ENCODE measurements at places on chromosomes 16 and 17.
A peak's percentile ranks its signal among the peaks of the same experiment; 100 is the strongest.

DNA sequence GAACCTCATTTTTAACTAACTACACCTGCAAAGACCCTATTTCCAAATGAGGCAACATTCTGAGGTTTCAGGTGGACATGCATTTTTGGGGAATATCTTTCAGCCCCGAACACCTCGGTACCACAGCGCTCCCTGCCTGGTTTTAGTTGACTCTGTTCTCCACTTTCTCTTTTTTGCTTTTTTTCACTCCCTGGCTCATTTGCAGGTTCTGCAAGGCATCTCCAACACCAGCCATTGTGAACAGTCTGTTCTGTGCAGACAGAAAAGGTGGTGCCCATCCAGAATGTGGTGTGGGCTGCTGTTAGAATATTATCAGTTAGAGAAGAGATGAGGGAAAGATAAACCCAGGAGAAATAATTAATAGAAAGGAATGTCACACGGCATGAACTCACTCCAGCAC is 32.5 kb upstream of the ZCCHC14 start:
- no peaks in the 10 kb centered on the region for H3K27me3 ChIP-seq
- no peaks in the 10 kb centered on the region for H3K4me1 ChIP-seq
- no peak for DNase-seq
- H3K27ac ChIP-seq: no peak overlapping the region

DNA sequence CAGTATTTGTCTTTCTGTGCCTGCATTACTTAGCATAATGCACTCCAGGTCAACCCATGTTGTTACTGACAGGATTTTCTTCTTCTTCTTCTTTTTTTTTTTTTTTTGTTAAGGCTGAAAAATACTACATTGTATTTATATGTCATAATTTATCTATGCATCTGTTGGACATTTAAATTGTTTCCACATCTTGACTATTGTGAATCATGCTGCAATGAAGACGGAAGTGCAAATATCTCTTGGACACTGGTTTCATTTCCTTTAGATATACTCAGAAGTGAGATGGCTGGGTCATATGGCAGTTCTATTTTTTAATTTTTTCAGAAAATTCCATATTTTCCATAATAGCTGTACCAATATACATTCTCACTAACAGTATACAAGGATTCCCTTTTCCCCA is 272.7 kb upstream of the PMFBP1 start:
- H3K27ac ChIP-seq: no peak overlapping the region
- H3K36me3 ChIP-seq: no peaks in the 10 kb centered on the region
- H3K4me1 ChIP-seq: no peaks in the 10 kb centered on the region
- H3K27me3 ChIP-seq: no peaks in the 10 kb centered on the region
- no peak overlapping the region for H3K4me3 ChIP-seq
- DNase-seq: no peak

DNA sequence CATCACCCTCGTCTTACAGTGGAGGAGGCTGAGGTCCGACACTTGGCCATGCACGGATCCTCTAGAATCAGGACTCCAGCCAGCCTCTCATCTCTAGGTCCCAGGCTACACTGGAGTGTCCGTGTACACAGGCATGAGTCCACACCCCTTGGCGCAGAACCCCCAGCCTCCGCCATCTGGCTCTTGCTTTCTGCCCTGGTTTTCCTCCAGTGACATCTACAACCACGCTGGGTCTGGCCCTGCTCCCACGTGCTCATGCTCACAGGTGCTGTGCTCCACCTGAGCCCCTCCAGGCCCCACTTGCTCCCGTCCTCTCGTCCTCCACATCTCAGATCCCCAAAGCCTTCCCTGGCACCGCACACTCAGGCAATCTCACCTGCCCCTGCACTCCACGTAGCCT is 260.8 kb downstream of the ENGASE start:
- H3K27ac ChIP-seq: no peak overlapping the region
- no peaks in the 10 kb centered on the region for H3K36me3 ChIP-seq
- no peak for DNase-seq
- no peak overlapping the region for H3K4me3 ChIP-seq
- no peaks in the 10 kb centered on the region for H3K27me3 ChIP-seq

DNA sequence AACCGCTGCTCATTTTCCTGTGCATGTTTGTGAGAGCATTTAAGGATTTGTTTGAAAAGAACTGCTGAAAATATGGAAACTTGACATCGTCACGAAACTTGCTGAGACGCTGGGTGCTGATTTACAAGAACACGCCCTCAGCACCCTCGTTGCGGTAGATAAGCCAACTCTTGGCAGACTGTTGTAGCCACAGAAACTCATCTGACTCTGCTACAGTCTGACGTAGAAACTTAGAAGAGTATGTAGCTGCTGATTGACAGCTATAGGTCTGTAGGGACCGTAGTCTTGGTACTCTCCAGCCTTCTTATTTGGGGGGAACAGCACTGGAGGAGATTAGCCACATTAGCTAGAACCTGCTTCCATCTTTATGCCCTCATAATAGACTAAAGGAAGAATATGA is 36.1 kb upstream of the MYH2 start:
- H3K27me3 ChIP-seq: no peaks in the 10 kb centered on the region
- no peaks in the 10 kb centered on the region for H3K4me1 ChIP-seq
- no peak overlapping the region for H3K4me3 ChIP-seq
- no peak for DNase-seq
- H3K27ac ChIP-seq: no peak overlapping the region

GRCh38 chr17:72539981-72540897 is 419.4 kb downstream of the SOX9 start:
- H3K27ac ChIP-seq: no peak overlapping the region
- peak; percentile 71 for DNase-seq
- no peaks in the 10 kb centered on the region for H3K36me3 ChIP-seq
- H3K4me1 ChIP-seq: peaks cover 18% of the 10 kb centered on the region
- H3K4me3 ChIP-seq: peak overlapping the region; percentile 42

GRCh38 chr17:33508215-33508614 is 215.1 kb upstream of the ASIC2 start:
- H3K4me3 ChIP-seq: no peak overlapping the region
- no peaks in the 10 kb centered on the region for H3K4me1 ChIP-seq
- no peak for DNase-seq
- no peaks in the 10 kb centered on the region for H3K36me3 ChIP-seq
- H3K27me3 ChIP-seq: no peaks in the 10 kb centered on the region

GRCh38 chr16:61791464-61791863 is 244.8 kb downstream of the CDH8 start:
- H3K27me3 ChIP-seq: no peaks in the 10 kb centered on the region
- H3K27ac ChIP-seq: no peak overlapping the region
- H3K4me1 ChIP-seq: no peaks in the 10 kb centered on the region
- no peak for DNase-seq
- H3K36me3 ChIP-seq: no peaks in the 10 kb centered on the region

DNA sequence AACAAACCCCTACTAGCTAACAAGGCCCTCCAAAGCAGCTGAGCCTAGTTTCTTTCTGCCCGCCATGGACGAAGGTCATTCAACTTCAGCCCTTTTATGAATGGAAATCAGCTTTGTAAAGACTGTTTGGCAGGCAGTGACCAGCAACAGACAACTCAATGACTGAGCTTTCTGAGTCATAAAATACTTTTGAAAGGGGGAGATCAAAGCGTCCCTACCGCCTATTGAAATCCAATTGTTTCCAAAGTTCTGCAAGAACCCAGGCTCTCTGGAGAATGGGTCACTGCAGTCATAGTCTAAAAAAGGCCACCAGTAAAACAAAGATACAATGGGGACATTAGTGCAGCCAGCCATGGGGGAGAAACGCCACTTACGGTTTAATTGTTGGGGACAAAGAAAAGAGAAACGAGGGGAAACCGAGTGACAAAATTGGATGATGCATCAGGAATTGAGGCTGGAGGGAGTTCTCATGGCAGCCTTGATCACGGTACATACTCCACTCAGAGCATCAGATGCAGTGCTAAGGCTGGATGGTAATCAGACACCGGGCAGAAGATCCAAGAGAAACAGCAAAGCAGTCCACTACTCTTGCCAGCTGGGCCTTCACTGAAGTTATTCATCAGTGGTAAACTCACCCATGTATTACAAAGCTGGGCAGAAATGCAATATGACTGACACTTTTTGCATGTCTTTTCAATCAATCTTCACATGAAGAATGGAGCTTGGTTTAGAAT is 9.8 kb downstream of the ADAMTS18 start:
- H3K27me3 ChIP-seq: no peaks in the 10 kb centered on the region
- no peak overlapping the region for H3K27ac ChIP-seq
- H3K4me3 ChIP-seq: no peak overlapping the region
- H3K4me1 ChIP-seq: no peaks in the 10 kb centered on the region
- H3K36me3 ChIP-seq: no peaks in the 10 kb centered on the region

DNA sequence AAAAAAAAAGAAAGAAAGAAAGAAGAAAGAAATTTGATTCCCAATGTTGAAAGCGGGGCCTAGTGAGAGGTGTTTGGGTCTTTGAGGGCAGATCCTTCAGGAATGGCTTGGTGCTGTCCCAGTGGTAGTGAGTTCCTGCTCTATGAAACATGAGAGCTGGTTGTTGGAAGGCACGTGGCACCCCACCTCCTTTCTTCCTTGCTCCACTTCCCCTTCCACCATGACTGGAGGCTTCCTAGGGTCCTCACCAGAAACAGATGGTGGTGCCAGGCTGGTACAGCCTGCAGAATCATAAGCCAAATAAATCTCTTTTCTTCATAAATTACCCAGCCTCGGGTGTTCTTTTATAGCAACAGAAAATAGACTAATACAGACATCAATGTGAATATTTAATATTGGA is 147.3 kb upstream of the KCNJ18 start:
- H3K27ac ChIP-seq: no peak overlapping the region
- no peak overlapping the region for H3K4me3 ChIP-seq
- no peaks in the 10 kb centered on the region for H3K36me3 ChIP-seq
- no peaks in the 10 kb centered on the region for H3K4me1 ChIP-seq

GRCh38 chr16:56109205-56109604 is 82.1 kb upstream of the GNAO1 start:
- no peaks in the 10 kb centered on the region for H3K36me3 ChIP-seq
- H3K4me3 ChIP-seq: no peak overlapping the region
- H3K27ac ChIP-seq: no peak overlapping the region

GRCh38 chr17:64216338-64217248 is 46.5 kb downstream of the TEX2 start:
- 0 out of 2 replicates have a peak, but pooled peaks cover 6% of the 10 kb centered on the region for H3K36me3 ChIP-seq
- H3K4me1 ChIP-seq: peaks cover 17% of the 10 kb centered on the region
- DNase-seq: peak; percentile 57
- peak overlapping the region; percentile 71 for H3K27ac ChIP-seq

DNA sequence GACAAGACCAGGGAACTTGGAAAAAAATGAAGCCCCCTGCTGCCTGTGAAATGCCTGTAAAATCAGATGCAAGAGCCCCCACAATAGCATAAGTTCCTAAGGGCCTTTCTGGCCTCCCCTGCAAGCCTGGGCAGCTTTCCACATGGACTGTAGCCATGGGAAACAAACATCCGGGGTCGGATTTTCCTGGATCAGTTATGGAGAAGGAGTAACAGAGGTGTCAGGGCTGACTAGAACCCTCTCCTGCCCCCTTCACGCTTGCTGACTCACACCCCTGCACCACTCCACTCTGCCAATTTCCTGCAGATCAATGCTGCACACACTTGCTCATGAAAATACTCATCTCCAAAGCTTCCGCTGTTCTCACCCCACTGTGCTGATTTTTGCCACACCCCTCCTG is 258.6 kb downstream of the CBLN1 start:
- no peaks in the 10 kb centered on the region for H3K36me3 ChIP-seq
- no peaks in the 10 kb centered on the region for H3K27me3 ChIP-seq
- peak overlapping the region; percentile 68 for H3K27ac ChIP-seq
- no peak overlapping the region for H3K4me3 ChIP-seq
- H3K4me1 ChIP-seq: peaks cover 45% of the 10 kb centered on the region

DNA sequence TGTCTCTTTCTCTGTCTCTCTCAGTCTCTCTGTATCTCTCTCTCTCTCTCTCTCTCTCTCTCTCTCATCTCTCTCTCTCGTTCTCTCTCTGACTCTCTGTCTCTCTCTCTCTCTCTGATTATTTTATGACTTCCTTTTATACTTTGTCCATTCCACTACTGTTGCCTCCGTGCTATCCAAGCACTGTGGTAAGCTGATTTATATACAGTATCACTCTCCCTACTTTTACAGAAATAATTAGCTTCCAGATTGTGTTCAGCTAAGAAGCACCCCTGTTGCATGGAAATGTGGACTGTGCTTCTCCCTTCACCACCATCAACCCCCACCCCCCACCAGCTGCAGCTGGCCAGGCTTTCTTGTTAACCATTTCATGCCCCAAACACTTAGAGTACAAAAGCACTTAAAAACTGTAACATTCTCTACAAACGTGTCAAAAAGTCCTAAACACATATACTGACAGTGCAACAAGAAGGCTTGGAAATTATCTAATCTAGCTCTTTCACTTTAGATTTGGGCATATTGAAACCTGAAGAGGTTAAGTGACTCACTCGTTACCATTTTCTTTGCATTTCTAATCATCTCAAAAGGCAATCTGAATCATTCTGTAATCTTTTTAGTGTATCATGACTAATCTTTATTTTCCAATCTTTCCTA is 11.6 kb upstream of the TMEM100 start:
- DNase-seq: peak; percentile 43
- no peak overlapping the region for H3K27ac ChIP-seq
- H3K4me3 ChIP-seq: peak overlapping the region; percentile 29

DNA sequence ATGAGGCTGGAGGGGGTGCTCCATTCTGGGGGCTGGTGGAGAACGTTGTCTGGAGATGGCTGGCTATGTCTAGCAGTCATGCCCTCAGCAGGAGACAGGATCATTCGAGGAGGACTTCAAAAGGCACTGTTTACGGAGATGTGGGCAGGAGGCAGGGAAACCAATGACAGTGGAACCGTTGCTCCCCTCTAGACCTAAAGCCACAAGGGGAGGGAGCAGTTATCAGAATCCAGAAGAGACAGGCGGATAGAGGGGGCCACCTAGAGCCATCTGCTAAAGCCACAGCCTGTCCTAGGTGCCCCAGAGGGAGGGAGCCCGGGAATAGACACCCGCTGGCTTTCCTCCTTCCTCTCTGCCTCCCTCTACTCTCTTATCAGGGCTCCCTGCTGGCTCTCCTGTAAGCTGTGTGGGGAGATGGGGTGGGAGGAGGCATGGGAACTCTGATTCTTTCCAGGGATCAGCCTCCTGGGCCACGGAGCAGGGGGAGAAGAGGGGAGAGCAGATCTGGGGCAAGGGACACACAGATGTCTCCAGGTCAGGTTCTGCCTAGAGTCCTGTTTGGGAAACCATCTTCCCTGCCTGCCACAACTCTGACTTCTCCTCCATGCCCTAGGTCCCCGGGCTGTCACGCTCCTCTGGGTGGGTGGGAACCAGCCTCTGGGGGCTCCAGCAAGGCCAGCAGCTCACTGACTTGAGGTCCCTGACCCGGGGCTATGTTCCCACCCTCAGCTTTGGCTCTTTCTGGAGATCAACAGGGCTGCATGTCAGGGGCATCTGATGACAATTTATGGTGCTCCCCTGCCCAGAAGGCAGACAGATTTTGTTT is 42.3 kb downstream of the IRX3 start:
- H3K4me3 ChIP-seq: no peak overlapping the region
- DNase-seq: no peak
- no peak overlapping the region for H3K27ac ChIP-seq
- no peaks in the 10 kb centered on the region for H3K4me1 ChIP-seq
- H3K27me3 ChIP-seq: no peaks in the 10 kb centered on the region

All from GM23338 (cell line).